ENCODE measurements at places on chromosomes 7 and 10.

DNA sequence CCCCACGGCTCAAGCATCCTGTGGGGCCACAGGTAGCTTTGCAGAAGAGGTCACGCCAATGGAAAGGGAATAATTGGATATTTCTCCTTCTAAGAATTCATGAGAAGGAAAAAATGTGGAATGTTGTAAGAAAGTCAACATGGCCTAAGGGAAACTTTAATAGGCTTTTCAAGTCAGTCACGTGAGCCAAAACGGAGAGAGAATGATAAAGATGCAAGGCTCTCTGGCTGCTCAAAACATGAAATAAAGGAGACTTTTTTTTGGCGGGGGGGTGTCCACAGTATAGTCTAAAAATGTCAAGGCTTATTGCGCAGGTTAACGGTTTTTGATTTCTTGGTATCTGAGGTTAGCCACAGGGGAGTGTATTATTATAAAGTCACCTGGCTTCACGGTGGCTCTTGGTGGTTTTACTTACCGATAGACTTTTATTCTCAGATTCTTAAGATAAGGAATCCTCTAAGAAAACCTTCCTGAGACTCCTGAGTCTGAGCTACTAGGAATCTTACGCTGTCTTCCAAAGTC lies 148.1 kb downstream of the ARHGAP21 start:
- no peak for DNase-seq

GRCh38 chr7:111541067-111541466 lies 21.2 kb downstream of the IMMP2L start:
- no peak for DNase-seq

GRCh38 chr10:77251297-77252013 lies 386.2 kb downstream of the KCNMA1 start:
- DNase-seq, result no peak

- DNase-seq, result no peak
Measured at GRCh38 chr7:112946350-112946749, 140.3 kb downstream of the GPR85 start.

DNA sequence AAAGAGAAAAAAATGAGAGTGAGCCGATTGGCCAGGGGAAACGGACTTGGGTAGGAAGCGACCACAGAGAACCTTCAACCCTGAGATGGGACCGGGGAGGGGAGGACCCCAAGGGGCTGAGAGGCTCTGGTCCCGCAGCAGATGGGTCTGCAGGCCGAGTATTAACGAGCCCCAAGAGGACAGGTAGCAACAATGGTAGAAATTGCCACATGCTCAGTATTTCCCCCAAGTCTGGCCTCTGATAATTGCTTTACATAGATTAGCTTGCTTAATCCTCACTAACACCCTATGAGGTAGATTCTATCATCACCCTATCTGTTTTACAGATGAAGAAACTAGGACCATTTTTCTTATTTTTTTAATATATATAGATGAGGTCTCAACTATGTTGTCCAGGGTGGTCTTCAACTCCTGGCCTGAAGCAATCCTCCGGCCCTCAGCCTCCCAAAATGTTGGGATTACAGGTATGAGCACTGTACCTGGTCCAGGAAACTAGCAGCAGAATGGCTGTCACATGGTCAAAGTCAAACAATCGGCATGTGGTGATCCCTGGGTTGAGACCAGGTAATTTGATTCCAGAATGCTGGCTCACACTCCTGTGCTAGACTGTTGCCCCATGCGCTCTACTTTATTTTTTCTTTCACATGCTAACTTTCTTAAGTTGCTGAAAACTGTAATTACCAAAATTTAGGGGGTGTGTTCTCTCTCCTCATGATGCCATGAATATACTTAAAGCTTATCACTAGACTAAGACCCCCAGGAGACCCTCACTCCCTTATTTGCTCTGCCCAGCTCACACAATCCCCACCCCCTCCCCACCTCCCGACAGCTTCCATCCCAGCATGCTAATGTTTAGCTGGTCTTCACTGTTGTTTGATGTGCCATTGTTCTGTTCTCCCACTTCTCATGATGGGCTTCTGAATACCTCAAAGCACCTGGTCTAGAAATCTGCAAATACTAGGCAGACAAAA lies 67.9 kb upstream of the AFAP1L2 start:
- DNase-seq, result no peak

DNA sequence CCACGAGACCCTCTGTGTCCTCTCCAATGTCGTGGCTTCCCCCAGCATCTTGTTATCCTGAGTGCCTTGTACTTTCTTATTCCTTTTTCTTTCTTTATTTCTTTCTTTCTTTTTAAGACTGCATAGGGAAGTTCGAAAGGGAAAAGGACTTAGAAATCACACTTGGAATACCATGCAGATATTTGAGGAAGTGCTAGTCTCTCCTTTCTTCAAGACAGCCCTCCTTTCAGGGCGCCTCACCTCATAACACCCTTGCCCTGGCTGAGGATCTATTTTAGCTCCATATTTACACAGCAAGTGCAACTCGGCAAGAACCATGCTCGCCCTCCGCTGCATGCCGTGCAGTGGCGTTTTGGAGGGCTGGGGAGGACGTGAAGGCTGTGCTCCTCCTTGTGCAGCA lies 232.3 kb upstream of the GLI3 start:
- DNase-seq, result no peak

DNA sequence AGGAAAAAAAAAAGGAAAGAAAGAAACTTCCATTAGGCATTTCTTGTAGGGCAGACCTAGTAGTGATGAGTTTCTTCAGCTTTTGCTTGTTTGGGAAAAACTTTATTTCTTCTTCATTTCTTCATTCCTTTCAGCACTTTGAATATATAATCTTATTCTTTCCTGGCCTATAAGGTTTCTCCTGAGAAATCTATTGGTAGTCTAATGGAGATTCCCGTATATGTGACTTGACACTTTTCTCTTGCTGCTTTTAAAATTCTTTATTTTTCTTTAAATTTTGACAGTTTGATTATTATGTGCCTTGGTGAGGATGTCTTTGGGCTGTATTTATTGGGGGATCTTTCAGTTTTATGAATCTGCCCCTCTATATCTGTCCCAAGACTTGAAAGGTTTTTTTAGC lies 3.9 kb upstream of the BTAF1 start:
- DNase-seq, result no peak

GRCh38 chr10:72511459-72511858 lies 114.4 kb downstream of the MICU1 start:
- no peak for DNase-seq

- no peak for DNase-seq
Measured at GRCh38 chr7:610531-611280, 91.1 kb upstream of the PDGFA start.

- DNase-seq, result no peak
Measured at GRCh38 chr7:4712281-4713182, 30.4 kb downstream of the FOXK1 start.

- no peak for DNase-seq
Measured at GRCh38 chr10:109412353-109412752, 511.0 kb downstream of the XPNPEP1 start.

- no peak for DNase-seq
Measured at GRCh38 chr10:125265579-125265955, 105.2 kb upstream of the CTBP2 start.

GRCh38 chr10:96687317-96688012 lies 32.8 kb downstream of the PIK3AP1 start:
- no peak for DNase-seq
